ENCODE measurements at places on chromosomes 7 and 10.
A peak's percentile ranks its signal among the peaks of the same experiment; 100 is the strongest.

DNA sequence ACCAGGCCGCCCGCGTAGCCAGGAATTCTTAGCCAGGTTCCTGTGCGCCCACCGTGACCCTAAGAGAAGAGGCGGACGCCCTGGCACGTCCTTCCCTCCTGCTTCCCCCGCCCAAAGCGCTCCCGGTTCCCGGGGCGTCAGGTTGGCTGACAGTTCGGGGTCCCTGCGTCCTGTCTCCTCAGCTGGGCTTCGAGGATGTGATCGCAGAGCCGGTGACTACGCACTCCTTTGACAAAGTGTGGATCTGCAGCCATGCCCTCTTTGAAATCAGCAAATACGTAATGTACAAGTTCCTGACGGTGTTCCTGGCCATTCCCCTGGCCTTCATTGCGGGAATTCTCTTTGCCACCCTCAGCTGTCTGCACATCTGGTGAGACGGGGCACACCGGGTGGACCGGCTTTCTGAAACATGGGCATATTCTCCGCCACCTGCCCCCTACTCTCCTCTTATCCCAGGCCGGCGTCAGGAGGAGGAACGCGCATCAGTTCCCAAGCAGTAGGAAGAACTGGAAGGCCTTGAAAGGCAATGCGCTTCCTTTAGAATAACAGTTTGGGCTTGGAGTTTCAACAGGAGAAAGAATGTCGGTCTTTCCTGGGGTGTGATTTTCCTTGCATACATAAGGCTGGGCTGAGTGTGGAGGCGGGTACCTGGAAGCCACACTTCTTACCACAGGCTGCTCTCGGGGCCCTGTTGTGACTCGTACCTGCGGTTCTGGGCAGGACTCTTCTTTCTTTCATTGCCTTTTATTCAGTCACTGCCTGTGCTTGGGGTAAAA lies 728 bp downstream of the CAV2 start:
- DNase-seq = peak; percentile 9

DNA sequence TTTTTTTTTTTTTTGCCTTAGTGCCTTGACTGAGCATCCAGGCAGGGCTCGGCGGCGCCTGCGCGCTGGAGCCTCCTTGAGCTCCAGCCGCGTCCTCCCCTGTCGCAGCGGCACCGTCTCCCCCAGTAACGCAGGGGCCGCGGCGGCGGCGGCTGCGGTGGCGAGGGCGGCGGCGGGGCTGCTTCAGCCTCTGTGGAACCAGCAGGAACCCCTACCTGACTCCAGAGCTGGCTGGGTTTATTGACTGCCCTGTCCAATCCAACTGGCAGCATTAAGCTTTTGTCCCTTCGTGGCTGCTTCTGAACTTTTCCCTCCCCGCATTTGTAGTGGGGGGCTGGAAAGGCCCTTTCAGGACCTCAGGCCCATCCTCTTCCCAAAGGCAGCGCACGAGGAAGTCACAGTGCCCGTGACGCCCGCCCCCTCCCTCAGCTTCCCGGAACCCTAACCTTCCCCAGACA lies at the start of gene GPR85:
TSS of gene GPR85 (minus strand) at position 397 of the 458 bp plus-strand sequence. CDS start 2,106 bp downstream, outside the sequence.
- DNase-seq = no peak

GRCh38 chr7:74343281-74344131 lies 54.3 kb downstream of the CLIP2 start:
- DNase-seq = no peak

- no peak for DNase-seq
Observed at GRCh38 chr7:32074787-32075585, 4.8 kb upstream of the PDE1C start.

GRCh38 chr7:13333371-13333770 lies 645.9 kb downstream of the ARL4A start:
- DNase-seq = no peak

GRCh38 chr10:85916994-85917573 lies 449.5 kb downstream of the GRID1 start:
- no peak for DNase-seq

GRCh38 chr10:43252783-43253341 lies 14.0 kb downstream of the RASGEF1A start:
- no peak for DNase-seq

All from left renal pelvis (tissue), 4 donors.